NCI-H2081 treated with DMSO at 0.1 percent for 48 hours (cell line): ENCODE measurements at places on chromosomes 12 and 14.

- no peak for DNase-seq
These were observed 59.9 kb downstream of the ZFYVE21 start for GRCh38 chr14:103775506-103775905.

DNA sequence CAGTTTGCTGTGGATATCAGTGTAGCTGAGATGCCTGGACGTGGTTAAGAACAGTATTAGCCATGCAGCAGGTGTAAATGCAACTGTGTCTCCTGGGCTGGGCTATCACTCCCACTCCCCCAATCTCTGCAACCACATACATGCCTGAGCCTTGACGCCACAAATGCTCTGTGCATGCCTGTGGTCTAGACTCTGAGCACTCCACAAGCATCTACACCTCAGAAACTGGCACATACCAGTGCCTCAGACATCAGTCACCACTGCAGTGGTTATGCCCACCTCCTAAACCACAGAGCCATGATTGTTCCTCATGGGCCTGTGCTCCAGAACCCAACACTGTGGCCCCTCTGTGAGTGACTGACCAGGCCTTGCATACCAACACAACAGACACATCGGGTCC lies 226.8 kb upstream of the ALG10 start:
- no peak for DNase-seq

DNA sequence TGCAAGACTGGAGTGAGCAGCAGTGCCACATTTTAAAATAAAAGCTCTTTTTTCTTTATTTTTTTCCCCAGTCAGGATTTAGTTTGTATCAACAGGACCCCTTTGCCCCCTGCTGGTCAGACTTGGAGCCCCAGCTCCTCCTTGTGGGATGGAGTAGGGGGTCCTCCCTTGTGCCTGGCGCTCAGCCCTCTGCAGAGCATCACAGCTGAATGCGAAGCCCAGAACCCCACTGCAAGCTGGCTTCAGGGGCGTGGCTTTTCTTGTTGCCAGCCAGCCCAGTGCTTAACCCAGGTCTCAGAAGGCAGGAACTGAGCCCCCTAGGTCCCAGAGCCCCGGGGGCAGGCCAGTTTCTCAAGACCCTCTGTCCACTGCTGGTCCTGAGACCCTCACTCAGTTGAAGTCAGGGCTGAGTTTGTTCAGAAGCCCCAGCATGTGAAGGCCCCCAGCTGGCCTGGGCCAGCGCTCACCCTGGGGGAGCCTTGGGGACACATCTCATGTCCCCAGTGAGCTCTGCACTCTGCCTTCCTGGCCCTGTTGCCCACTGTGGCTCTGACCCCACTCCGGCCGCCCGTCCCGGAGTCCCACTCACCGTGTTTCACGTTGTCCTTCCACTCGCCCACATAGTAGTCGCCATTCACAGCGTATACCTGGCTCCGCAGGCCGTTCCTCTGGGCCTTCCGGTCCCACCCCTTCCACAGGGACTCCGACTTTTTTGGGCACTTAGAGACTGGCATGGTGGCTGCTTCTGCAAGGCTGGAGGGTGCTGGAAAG lies 519 bp downstream of the MORN3 start:
- DNase-seq: no peak

GRCh38 chr12:68222326-68222725 lies 3.3 kb downstream of the IL26 start:
- DNase-seq: peak; percentile 35

GRCh38 chr12:112564160-112564784 lies 145.5 kb downstream of the PTPN11 start:
- no peak for DNase-seq

DNA sequence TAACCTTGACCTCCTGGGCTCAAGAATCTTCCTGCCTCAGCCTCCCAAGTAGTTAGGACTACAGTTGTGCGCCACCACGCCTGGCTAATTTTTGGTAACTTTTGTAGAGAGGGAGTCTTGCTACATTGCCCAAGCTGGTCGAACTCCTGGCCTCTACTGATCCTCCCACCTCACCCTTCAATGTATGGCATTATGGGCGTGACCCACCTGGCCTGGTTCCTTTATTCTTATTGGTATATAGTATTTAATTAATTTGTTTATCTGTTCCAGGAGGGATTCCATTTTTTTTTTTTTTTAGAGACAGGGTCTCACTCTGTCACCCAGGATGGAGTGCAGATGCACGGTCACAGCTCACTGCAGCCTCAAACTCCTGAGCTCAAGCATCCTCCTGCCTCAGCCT lies 40.9 kb upstream of the EAPP start:
- no peak for DNase-seq

DNA sequence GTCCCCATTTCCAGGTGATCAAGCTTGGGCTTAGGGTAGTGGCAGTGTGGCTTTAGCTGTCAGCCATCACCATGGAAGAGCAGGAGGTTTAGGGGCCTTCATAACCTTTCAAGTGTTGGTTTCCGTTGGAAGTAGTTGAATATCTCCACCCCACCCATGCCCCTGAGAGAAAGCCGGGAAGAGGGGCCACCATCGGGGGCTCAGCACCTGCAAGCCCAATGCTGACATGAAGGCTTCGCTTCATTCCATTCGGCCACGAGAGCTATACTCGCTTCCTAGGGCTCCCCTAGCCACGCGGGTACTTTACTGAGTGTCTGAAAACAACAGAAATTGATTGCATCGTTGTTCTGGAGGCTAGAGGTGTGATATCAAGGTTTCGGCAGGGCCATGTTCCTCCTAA lies 234.8 kb downstream of the ZFP36L1 start:
- no peak for DNase-seq

GRCh38 chr14:55152052-55152753 lies 23.2 kb downstream of the LGALS3 start:
- DNase-seq: no peak

DNA sequence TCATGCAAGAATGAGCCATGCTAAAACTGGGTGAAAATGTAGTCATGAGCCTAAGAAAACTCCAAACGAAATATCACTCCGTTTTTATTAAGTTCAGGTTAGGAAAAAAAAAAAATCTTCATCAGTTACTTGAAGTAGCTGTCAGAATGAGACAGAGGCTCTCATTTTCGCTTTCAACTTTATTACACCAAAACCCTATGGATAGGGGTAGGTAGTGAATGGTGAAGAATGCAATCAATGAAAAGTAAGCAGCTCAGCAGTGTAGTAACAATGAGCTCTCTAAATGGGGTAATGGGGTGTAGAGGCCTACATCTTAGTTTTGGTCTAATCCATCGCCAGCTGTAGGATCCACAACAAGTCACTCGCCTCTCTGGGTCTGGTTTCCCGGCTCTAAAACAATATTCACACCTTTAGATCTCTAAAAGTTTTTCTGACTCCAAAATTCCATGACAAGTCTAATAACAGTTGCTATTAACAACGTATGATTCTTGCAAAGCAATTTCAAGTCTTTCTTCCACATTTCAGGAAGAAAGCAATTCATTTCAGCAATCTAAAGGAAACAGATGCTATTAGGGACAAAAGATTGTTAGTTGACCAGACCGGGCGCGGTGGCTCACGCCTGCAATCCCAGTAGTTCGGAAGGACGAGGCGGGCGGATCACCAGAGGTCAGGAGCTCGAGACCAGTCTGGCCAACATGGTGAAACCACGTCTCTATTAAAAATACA lies 1.7 kb downstream of the BTBD7 start:
- no peak for DNase-seq

GRCh38 chr12:47698631-47699030 lies 7.2 kb downstream of the RPAP3 start:
- DNase-seq: no peak

GRCh38 chr12:119684711-119685369 lies 16.9 kb downstream of the PRKAB1 start:
- no peak for DNase-seq

GRCh38 chr14:88668448-88669116 lies 105.7 kb downstream of the ZC3H14 start:
- DNase-seq: no peak

DNA sequence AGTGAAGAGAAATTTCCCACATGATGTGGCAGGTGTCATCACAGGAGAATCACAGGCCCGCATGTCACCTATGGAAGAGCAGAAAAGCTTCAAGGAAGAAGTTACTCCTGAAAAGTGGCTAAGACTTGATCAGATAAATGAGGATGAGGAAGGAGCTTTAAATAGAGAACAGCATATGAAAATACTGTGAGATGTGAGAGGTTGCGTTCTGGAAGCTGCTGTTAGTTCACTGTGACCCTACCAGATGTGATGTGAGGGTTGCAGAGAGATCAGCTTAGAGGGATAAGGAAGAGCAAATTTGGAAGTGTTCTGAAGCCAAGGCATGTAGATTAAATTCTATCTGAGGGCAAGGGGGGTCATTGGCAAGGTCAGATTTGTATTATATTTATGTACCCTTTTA lies 17.1 kb downstream of the ERP27 start:
- DNase-seq: no peak

GRCh38 chr14:93073358-93073707 lies 42.4 kb downstream of the ITPK1 start:
- DNase-seq: no peak

DNA sequence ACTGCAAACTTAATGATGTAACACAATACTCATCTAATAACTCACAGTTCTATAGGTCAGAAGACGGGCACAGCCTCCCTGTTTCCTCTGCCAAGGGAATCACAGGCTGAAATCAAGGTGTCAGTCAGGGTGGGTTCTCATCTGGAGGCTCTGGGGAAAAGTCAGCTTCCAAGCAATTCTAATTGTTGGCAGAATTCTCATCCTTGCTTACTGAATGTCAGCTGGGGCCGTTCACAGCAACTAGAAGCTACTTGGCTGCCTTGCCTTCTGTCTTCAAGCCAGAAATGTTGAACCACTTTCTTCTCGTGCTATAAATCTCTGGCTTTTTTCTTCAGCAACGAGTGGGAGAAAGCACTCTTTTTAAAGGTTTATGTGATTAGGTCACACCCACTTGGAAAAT lies 80.1 kb upstream of the PDZRN4 start:
- DNase-seq: no peak
